Central memory CD8-positive, alpha-beta T cell (primary cell): ENCODE measurements at places on chromosomes 5 and 9.

DNA sequence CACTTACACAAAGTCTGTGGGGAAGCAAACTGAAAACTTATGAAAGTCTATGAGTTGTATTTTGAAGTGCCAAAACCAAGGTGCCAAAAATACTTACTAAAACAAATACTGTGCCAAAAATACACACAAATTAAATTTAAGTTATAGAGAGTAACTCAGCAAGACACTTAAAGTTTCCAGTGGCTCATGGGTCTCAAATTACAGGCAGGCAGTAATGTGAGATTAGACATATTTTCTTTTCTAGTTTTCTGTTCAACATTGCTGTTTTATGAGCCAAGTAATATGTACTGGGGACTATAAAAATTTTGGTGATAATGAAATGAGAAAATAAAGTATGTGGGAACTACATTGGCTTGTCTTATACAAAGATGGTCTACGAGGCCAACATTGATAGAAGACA, 172.2 kb upstream of the SNX2 start:
- DNase-seq, result no peak

GRCh38 chr5:151270599-151270998, 17.6 kb downstream of the GM2A start:
- no peak for DNase-seq

GRCh38 chr5:39020458-39020857, 53.7 kb downstream of the RICTOR start:
- DNase-seq, result no peak

GRCh38 chr5:148682058-148683026, 28.0 kb upstream of the HTR4 start:
- no peak for DNase-seq

DNA sequence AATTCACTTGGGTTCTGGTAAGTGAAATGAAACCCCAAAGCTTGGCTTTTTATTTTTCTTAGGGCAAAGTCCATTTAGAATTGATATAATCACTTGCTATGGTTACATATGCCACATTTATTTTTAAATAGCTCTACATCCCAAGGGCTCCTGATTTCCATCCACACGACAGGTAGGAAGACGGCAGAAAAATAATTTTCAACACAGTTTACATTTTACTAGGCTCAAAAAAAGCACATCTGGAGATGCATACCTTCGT, 95.0 kb upstream of the EFNA5 start:
- no peak for DNase-seq

DNA sequence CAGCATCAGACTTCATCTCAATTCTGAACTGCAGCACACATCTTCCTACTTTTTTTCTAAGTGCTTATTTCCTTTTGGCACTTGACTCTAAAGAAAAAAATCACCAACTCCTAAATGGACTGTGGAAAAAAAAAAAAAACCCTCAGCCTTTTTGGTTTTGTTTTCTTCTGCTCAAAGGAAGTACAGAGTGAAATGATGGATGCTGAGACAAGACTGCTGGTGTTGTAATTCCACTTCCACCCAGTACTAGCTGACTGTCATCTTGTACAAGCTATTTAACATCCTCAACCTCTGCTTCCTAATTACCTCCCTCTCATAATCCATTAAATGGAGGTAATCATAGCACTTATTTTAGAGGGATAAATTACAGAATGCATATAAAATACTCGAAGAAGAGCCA, 171.5 kb upstream of the GNA14 start:
- no peak for DNase-seq

DNA sequence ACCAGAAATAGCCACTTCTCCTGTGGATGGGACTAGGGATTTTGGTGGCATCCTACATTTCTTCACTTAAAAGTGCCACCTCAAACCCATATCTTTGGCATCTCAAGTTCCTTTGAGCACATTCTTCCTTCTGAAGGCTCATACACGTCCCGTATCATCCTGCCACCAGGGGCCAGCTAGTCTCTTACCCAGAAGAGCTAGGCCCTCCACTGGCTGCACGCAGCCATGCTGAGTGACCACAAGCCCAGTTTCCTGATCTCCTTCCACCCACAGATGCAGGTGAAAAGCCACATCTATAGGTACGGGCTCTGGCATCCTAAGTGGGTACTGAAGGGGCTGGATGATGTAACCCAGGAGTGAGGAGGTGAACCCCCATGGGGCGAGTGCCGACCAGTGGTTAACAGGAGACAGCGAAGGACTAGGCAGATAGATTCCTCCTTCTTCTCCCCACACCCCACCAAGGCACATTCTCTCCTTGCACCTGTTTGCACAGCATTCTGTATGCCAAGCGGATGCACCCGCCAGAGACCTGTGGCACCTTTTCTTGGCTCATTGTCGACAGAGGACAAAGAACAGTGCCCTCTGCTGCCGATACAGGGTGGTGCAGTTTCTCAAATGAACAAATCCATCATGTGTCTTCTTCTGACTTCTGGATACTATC, 14.4 kb upstream of the SCGB3A1 start:
- DNase-seq, result peak; percentile 44

DNA sequence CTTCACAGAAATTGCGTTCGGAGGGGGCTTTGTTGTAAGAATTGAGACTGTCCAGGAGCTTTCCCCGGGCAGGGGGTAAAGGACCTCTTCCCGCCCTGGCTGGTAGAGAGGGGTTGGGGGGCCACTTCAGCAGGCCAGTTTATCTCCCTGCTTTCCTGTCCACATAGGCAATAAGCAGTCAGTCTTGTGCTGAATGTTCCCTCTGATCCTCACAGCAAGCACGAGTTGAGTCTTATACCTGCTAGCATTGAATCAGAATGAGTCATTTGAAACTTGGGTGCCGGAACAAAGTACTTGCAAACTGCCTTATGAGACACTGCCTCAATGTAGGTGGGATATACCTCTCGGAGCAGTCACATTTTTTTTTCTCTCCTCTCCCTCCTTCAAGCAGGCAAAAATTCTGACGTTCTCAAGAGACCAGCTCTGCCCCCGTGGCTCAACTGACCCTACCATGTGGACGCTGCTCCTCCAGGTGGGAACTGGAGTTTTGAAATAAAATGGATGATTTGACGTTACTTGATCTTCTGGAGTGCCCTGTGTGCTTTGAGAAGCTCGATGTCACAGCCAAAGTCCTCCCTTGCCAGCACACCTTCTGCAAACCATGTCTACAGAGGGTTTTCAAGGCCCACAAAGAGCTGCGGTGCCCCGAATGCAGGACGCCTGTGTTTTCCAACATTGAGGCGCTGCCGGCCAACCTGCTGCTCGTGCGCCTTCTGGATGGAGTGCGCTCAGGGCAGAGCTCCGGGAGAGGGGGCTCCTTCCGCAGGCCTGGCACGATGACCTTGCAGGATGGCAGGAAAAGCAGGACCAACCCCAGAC, 1.3 kb downstream of the SH3RF2 start:
- no peak for DNase-seq

DNA sequence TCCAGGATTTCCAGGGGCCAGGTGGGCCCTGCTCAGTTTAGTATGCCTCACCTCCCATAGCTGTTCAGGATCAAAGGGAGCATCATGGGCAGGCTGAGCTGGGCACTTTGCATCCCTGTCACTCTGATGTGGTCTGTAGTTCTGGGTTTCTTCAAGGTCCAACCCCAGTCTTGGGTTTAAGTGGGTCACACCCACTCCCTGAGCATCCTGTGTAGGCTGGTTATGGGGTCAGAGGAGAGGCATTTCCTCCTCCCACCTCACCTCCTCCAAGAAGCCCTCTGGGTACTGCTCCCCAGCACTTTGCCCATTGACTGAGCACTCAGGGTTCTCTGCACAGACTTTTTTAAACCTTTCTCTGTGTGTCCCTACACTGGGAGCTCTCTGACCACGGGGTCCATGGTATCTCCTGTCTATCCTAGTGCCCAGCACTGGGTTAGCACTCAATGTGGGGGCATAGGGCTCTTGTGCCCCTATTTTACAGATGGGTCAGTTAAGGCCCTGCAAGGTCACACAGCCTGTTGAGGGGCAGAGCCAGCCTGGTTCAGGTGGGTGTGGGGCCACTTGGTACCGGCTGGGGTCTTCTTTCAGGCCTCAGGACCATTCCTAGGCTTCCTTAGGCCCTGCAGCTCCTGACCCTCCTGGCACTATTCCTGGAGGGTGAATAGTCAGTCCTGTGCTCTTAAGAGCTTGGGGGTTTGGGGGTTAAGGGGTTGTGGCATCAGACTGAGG, 19.0 kb downstream of the CXXC5 start:
- no peak for DNase-seq

DNA sequence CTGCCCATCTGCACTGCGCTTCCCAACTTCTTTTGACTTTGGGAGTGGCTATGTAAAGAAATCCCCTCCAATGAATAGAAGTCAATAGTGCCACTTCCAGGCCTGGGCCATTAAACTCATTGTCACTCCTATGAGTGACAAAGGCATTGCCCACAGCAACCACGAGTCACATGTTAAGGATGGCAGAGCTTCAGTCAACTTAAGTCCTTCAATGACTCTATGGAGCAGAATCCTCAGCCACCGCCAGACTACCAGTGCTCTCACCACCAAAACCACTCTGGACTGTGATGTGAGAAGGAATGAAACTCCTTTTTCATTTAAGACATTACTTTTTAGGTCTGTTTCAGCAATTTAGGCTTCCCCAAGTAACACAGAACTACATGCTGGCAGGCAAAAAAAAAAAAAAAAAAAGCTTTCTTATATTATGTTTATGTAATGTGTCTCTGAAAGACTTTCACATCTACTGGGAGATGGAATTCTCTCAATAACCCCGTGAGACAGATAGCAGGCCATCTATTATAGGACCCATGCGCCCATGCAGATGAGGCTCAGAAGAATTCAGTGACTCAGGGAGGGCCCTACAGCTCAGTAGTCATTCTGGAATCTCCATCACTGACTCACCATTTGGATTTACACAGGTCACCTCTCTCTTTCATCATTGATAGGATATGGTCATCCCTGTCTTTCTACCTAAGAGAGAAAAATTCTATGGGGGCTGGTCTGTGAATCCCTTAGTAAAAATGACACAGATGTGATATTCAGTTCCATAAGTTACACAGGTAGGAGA, 180.5 kb downstream of the CEMIP2 start:
- DNase-seq, result no peak

GRCh38 chr9:385818-386398, 171.2 kb downstream of the DOCK8 start:
- no peak for DNase-seq

- DNase-seq, result no peak
Measured at GRCh38 chr5:131302506-131302905, 38.7 kb downstream of the CDC42SE2 start.

GRCh38 chr5:57841676-57842363, 359.2 kb upstream of the ACTBL2 start:
- DNase-seq, result no peak

- no peak for DNase-seq
Measured at GRCh38 chr5:104541141-104541785, 978.7 kb upstream of the NUDT12 start.

DNA sequence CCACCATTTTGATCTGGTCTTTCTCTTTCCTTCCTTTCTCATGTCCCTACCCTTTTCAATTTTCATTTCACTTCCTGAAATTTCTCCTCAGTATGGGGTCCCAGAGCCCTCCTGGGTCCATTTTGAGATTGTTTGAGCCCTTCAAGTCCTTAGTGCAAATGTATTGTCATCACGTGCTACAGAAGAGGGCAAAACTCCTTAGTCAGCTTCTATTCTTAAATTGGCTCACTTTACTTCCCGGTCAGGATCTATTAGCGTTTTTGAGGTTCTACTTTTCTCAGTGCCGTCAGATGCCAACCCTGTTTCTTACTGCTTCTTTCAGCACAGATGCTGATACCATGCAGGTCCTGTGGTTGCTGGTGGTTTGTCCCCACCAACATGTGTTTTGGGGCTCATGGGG, 5.9 kb downstream of the ATG12 start:
- no peak for DNase-seq

DNA sequence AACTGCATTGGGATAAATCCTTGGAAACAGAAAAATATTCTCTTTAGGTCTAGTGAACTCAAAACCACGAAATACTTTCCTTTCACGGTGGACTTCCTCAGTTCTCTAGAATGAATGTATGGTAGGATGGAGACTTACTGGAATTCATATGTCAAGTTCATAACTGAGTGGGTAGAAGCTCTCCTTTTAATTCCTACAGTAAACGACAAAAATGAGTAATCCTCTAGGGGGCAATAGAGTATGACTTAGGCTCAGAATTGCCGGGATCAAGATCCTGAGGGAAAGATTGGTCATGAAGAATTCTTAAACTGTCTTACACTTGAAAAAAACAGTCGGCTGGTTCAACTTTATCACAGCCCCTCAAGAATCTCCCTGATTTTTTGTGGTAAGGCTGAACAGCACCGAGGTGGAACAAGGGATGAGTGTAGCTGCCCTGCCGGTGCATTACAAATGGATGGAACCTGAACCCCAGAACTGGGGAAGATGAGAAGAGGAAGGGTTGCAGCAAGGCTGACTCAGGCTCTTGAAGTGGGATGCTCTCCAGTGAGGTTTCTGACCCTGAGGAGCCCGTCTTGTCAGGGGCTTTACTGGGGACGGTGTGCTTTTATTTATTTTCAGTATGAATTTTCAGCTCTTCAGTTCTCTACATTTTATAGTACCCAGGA, 14.0 kb upstream of the LOX start:
- DNase-seq, result no peak

DNA sequence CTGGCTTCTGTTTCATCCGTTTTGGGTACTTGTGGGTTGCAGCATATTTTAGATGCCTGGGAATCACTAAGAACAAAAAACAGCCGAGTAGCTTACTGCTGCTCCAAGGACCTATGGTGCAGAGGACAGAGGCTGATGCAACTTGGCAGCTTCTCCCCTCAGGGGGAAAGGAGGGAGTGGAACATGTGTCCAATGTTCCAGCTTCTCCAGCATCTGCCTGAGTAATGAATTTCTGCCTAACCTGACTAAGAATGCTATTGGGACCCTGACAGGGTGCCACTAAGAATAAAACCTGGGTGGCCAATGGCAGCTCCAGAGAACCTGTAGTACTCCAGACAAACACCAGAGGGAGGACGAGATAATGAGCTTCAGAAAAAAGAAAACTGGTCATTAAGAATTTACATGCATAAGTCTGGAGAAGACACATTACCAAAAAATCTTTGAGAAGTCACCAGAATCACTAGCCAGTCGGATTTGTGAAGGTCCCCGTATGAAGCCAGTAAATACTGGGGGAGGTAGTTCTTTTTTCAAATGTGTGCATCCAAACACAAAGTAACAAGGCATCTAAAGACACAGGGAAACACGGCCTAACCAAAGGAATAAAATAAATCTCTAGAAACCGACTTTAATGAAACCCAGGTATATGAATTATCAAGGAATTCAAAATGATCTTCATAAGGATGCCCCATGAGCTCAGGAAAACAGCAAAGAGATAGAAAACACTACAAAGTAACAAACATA, 293.5 kb downstream of the HINT1 start:
- DNase-seq, result peak; percentile 19

GRCh38 chr9:503881-504852, 289.5 kb downstream of the DOCK8 start:
- DNase-seq, result peak; percentile 55

- DNase-seq, result no peak
Measured at GRCh38 chr5:109682383-109682782, 7.3 kb upstream of the MAN2A1 start.

GRCh38 chr5:31854181-31855133, 215.5 kb downstream of the PDZD2 start:
- no peak for DNase-seq

GRCh38 chr5:167217097-167217743, 1074.2 kb upstream of the WWC1 start:
- DNase-seq, result no peak
